Stimulated activated CD4-positive, alpha-beta T cell treated with anti-CD3 and anti-CD28 coated beads, TNF-alpha, amount 100 ng/mL, for 1 hour (primary cell): ENCODE measurements at places on chromosomes 12 and 14.
A peak's percentile ranks its signal among the peaks of the same experiment; 100 is the strongest.

DNA sequence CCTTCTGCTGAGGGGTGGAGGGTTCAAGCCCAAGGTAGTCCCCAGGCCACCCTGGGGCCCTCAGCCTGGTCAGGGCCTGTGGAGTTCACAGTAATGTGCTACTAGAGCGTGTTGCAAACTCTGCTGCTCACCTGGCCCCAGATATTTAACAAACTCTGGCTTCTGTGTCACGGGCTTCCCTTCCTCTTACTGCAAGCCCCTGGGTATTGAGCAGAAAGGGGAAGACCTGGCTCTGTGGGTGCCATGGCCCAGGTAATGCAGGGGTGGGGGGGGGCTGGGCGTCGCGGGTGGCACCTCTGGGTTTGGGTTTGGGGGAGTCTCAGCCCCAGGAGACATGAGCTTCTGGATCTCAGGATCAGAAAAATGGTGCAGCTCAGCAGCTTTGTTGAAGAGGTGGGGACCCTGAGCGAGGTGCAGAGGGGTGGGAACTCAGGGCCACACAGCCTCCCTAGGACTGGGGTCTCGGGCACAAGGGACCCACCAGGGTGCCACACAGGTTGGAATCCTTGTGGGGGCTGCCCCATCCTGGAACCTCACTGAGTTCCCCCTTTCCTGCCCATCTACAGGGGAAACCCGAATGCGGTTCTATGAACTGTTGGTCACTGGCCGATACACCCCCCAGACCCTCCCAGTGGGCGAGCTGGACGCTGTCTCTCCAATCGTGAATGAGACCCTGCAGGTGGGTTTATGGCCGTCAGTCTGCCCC is 4.0 kb downstream of the SETD1B start:
- DNase-seq: no peak

DNA sequence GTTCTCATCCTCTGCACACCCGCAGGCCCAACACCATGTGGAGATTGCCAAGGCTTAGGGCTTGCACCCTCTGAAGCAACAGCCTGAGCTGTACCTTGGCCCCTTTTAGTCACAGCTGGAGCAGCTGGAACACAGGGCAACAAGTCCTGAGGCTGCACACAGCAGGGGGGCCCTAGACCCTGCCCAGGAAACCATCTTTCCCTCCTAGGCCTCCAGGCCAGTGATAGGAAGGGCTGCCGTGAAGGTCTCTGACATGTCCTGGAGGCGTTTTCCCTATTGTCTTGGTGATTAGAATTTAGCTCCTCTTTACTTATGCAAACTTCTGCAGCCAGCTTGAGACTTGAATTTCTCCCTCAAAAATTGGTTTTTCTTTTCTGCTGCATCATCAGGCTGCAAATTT is 373.5 kb upstream of the CLEC14A start:
- DNase-seq: no peak

DNA sequence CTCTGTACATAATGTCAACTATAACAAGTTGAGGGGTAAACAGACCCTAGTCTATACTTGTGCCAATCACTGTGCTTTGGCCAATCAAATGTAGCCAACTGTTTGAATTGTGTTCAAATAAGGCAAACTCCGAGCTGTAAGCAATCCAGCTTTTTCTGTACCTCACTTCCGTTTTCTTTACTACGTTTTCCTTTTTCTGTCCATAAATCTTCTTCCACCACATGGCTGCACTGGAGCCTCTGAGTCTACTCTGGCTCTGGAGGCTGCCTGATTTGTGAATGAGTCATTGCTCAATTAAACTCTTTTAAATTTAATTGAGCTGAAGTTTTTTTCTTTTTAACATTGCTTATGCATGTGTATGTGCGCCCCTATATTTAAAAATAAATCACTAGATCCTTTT is 29.7 kb downstream of the CLEC1A start:
- DNase-seq: no peak

DNA sequence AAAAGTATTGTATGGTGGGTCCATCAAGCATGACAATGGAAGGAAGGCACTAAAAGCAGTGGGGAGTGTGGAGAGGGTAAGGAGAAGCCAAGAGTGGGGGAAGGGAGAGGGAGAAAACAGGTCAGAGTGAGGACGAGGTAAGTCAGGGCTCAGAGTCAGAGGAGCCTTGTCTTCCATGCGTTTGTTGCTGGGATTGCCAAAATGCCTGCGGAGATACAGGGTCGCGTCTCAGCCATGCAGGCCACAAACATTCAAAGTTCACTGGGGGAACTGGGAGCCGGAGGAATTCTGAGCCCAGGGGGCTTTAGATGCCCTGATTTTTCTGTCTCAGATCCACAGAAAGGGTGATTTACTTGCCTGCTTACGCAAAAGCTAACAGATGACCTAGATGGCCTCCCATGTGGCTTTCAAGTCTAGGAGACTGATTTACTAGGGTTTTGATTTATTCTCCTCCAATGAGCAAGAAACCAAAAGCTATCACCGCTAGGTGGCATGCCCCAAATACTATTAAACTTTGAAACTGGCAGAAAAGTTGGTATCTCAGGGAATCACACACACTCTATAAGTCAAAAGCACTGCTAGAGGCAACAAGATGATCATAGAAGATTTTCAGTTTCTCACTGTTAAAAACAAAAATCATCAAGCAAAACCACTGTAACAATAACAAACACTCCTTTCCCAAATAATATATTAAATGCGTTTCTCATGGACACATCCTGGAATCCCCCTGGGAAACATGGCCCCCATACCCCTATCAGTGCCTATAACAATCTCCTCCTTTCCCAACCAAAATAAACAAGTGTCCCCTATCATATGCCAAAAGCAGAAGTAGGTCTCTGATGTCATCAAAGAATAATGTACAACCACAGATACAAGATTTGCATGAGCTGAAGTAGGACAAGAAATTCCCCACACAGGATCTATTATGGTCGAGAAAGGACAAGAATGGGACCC is 26.6 kb upstream of the MDM1 start:
- peak; percentile 24 for DNase-seq

- no peak for DNase-seq
Observed at GRCh38 chr12:78181544-78182162, 351.0 kb downstream of the NAV3 start.

- no peak for DNase-seq
Observed at GRCh38 chr12:110355073-110355472, 48.4 kb downstream of the ANAPC7 start.

DNA sequence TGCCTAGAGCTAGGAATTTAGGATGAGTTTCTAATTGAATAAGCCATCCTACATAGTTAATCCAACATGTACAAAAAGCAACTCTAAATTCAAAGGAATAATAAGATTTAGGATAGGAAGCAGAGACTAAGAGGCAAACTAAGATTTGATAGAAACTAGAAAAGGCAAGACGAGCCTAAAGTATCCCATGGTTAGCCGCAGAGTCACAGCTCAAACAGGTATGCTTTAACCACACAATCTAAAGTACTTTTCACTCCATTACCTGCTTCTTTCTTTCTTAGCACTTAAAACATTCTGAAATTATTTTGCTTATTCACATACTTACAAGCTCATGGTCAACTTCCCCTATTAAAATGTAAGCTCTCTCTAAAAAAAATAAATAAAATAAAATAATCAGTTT is 51.8 kb downstream of the OTOGL start:
- no peak for DNase-seq

- DNase-seq: no peak
Observed at GRCh38 chr12:46628176-46628575, 197.6 kb downstream of the SLC38A4 start.

GRCh38 chr14:23285530-23286019 is 357 bp downstream of the HOMEZ start:
- no peak for DNase-seq

DNA sequence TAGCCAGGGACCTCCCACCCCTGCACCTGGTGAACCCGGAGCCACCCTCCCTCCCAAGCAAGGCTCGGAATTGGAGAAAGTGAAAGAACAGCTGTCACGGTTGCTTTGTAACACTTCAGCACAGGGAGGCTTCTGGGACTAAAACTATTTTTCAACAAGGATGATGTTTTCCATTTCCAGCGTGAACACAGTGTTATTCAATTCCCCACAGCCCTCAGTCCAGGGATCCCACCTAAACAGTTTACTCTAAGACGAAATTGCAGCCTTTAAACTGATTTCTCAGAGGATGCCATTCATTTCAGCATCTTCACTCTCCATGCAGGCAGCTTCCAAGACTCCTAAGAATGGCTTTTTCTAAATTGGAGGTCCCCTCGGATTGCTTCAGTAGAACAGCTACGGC is 229.2 kb downstream of the SLC15A4 start:
- DNase-seq: no peak

GRCh38 chr12:87782838-87783237 is 246.4 kb downstream of the C12orf50 start:
- DNase-seq: no peak

- no peak for DNase-seq
Observed at GRCh38 chr14:36834293-36834692, 172.6 kb downstream of the PAX9 start.

DNA sequence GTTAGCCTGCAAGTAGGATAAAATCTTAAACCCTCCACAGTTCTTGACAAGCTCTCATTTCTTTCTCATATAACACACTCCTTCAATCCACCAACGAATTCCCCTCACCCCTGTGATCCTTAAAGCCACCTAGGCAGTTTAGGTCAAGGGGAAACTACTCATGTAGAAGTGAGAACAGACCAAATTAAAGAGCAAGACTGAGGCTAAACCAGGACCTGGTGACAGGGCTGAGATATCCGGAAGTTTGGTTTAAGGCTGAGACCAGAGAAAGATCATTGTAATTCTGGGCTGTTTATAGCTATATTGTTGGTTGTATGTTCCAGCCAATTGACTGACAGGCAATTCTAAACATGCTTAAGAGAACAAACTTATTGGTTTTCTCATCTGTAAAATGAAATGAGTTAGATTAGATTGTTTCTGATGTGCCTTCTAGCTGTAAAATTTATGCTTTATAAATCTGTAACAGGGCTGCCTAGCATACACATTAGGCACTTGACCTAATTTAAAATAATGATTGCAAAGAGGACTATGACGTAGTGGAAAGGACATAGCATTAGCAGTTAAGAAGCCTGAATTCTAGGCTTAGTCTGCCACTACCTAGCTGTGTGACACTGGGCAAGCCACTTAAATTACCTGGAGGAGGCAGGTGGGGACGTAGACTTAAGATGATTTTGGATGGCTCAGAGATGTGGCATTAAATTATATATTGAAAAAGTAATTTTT is 53.9 kb upstream of the PTGR2 start:
- DNase-seq: no peak

- DNase-seq: no peak
Observed at GRCh38 chr14:74875941-74876913, at the start of gene PROX2. PROX2 (minus strand) TSS chr14:74876145; CDS start chr14:74863834, 12,311 bp downstream.

- no peak for DNase-seq
Observed at GRCh38 chr12:2615665-2616402, 178.9 kb upstream of the FKBP4 start.

GRCh38 chr12:117884161-117884560 is 84.6 kb downstream of the KSR2 start:
- DNase-seq: no peak

DNA sequence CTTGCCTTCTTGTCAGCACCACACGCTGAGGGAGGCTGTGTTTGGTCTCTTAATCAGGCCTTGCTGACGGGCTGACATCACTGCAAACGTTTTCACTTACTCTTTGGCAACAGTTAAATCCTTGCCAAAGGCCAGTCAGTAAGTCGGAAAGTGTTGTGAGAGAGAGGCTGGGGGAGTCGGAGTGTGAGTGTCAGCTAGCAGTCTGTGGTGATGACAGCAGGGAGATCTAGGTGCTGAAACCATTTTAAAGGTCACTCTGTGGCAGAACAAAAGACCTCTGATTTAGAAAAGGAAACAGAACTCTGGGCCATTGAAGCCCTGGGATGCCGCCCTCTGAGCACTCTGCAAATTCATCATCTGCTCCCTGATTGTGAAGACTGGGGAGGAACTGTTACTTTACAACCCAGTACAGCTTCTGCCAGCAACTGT is 143.5 kb downstream of the PAX9 start:
- DNase-seq: no peak

- DNase-seq: no peak
Observed at GRCh38 chr12:14795028-14795448, 8.2 kb downstream of the WBP11 start.

- no peak for DNase-seq
Observed at GRCh38 chr12:42910656-42911055, 321.1 kb upstream of the PRICKLE1 start.

GRCh38 chr12:110079477-110080400 is 31.4 kb upstream of the C12orf76 start:
- peak; percentile 22 for DNase-seq

GRCh38 chr14:74964787-74965485 is 9.5 kb upstream of the PGF start:
- no peak for DNase-seq

GRCh38 chr14:71049435-71050133 is 142.3 kb downstream of the PCNX1 start:
- DNase-seq: no peak

DNA sequence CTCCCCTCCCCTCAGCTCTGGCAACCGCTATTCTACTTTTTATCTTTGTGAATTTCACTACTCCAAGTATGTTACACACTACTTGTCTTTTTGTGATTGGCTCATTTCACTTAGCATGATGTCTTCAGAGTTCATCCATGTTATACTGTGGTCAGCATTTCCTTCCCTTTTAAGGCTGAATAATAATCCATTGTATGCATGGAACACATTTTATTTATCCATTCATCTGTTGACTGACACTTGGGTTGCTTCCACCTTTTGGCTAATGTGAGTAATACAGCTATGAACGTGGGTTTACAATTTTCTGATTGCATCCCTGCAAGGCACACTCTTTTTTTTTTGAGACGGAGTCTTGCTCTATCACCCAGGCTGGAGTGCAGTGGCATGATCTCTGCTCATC is 53.0 kb upstream of the FUT8 start:
- DNase-seq: no peak

DNA sequence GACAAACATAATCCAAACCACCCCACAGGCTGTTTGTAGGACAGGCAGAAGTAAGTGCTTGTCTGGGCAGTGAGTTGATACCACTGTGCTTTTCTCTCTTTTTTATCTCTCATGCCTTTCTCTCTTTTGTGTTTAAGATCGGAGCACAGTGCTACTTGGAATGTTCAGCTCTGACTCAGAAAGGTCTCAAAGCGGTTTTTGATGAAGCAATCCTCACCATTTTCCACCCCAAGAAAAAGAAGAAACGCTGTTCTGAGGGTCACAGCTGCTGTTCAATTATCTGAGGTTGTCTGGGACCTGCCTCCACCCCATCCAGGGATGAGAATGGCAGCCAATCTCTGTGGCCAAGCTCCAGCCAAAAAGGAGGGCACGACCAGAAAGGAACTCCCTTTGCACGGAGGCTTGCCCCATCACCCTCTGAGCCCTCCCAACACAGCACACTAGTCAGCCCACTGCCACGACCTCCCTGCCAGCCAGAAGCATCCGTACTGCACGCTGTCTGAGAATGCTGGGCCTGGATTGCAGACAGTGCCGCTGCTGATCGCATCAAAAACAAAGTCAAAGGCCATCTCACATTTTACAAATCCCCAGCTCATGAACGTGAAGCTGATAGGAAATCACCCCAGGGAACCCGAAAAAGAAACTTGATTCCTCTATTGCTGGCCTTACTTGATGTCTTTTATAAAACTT is 27.8 kb downstream of the GPHB5 start:
- no peak for DNase-seq
